RCC 7860 (cell line): ENCODE measurements at places on chromosomes 13 and 19.

- DNase-seq: no peak
Measured at GRCh38 chr19:3274942-3275582, 50.6 kb downstream of the CELF5 start.

- no peak for DNase-seq
Measured at GRCh38 chr19:27741236-27741635, 1471.7 kb downstream of the UQCRFS1 start.

- no peak for DNase-seq
Measured at GRCh38 chr13:110886870-110887596, 27.8 kb downstream of the ANKRD10 start.

- DNase-seq: no peak
Measured at GRCh38 chr19:38273499-38273898, 9.1 kb downstream of the SPINT2 start.
